GM12878 (cell line): ENCODE measurements at places on chromosomes 6 and 20. TPM values are rescaled to one million over a fixed set of nuclear protein-coding genes. Genes with fewer than 3 reads are reported as not detected.

Gene MUC22
- total RNA-seq, result 0.03 TPM in 1 of 2 replicates, not detected in the other

Gene SLC32A1
- total RNA-seq, result not detected in 2 replicates

Gene CYP21A2
- 0.61 and 0.92 TPM in 2 replicates for total RNA-seq

Gene C6orf163
- 1.3 and 1.4 TPM in 2 replicates for total RNA-seq

Gene MRAP2
- not detected in 2 replicates for total RNA-seq

DNA sequence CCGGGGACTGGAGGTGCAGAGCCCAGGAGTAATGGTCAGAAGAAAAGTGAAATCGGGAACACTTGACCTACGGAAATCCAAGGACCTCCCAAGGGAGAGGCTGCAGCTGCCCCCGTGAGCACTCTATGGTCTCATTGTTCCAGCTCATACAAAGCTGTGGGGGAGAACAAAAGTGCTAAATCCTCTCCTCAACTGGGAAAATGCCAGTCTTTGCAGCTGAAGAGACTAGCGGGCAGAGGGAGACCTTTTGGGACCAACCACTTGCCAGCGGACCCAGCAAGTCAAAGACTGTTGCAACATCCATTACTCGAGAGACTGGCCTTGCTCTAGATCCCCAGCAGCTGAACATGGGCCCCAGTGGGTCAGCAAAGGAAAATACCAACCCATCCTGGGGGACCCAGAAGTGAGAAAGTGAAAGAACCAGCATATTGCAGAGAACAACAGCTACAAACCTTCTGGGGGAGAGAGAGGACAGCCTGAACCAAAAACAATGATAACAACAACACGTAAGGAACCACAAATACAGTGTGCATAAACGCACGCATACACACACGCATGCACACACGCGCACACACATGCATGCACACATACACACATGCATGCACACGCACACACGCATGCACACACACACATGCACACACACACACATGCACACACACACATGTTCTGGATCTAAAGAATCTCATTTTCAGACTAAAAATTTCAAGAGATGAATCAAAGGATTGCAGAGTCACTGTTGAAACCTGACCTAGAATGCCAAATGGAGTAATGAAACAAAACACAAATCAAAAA lies 24.7 kb upstream of the ELMO2 start:
- DNase-seq, result no peak

- no peak for DNase-seq
These were observed 2.9 kb downstream of the FOXP4 start for GRCh38 chr6:41548841-41549642.

- no peak for DNase-seq
These were observed 55.4 kb downstream of the HS3ST5 start for GRCh38 chr6:114287461-114287860.
